ENCODE measurements at places on chromosomes 4 and X.

GRCh38 chr4:88091378-88091777 lies 67.1 kb downstream of the ABCG2 start:
- no peak for DNase-seq

- DNase-seq: peak; percentile 40
These were observed 5.7 kb downstream of the CD99 start for GRCh38 chrX:2696698-2697215.

- DNase-seq: no peak
These were observed 12.2 kb upstream of the HERC6 start for GRCh38 chr4:88366460-88366859.

- DNase-seq: peak; percentile 26
These were observed 29.1 kb upstream of the TRO start for GRCh38 chrX:54891573-54891972.

GRCh38 chr4:181538431-181538830 lies 704.8 kb upstream of the TENM3 start:
- DNase-seq: no peak

GRCh38 chr4:98557194-98557892 lies 101.1 kb downstream of the TSPAN5 start:
- DNase-seq: no peak

All from effector memory CD8-positive, alpha-beta T cell (primary cell).